ENCODE measurements at places on chromosomes 6 and 20.

DNA sequence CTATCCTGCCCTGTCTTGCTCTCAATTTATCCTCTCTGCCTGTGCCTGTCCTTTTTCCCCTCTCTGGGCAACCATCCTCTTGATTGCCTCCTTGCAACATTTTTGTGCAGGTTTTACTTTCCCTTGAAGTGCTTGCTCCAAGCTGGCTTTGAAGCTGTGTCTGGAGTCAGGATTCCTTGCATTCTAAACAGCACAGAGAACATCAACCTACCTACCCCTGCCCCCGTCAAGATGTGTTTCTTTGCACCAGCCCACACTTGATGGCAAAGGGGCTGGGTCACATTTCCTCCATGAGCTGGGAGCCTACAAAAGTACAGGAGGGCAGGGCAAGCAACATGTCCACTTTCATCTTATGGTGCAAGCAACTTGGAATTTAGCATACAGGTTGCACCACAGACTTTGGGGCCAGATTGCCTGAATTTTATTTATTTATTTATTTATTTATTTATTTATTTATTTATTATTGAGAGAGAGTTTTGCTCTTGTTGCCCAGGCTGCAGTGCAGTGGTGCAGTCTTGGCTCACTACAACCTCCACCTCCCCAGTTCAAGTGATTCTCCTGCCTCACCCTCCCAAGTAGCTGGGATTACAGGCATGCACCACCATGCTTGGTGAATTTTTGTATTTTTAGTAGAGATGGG, 206.3 kb downstream of the COL19A1 start:
- DNase-seq: no peak

DNA sequence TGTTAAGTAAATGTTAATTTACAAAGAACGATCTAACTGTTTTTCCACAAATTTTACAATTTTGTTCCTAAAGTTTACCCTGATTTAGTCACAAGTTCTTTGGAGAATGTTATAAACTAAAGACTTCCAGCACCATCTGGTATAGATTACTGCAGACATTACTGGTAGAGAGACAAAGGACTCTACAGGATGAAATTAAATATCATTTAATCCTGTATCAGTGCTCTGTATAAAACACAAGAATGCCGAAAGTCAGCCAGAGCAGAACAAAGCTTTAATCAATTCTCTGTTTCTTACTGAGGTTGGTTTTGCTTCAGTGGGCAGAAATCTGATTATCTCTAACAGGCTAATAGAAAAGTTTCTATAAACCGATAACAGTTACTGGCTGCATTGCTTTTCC, 763.6 kb downstream of the TENT5A start:
- no peak for DNase-seq

DNA sequence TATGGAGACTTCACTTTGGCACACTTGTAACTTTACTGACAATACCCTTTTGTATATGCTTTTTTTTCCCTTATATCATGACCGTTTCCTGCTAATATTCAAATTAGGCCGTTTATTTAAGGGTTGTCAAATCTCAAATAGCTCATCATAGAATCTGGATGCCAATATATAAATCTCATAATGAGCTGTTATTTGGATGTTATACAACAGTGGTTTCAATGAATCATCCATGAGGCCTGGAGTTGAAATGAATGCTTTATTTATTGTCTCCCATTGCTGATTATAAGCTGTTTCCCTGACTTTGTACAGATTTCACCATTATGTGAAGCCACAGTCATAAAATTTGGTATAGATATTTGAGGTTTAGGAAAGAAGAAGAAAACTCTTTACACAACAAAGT, 256.1 kb downstream of the PLCB1 start:
- DNase-seq: no peak

GRCh38 chr6:169241688-169242350, 11.8 kb downstream of the THBS2 start:
- DNase-seq: no peak

DNA sequence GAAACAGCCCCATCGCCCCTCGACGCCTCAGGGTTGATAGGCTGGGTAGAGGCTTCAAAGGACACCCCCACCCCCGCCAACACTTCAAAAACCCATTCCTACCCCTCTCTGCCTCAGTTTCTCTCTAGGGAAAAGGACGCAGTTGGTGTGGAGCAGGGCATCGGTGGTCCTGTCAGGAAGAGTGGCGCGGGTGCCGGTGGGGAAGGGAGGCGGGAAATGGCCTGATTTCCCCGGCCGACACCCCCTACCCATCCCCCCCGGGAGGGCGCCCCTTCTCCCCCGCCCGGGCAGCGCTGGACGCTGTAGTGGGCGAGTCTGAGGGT, 367 bp downstream of the NRSN2 start:
- no peak for DNase-seq

- no peak for DNase-seq
These were observed 180.9 kb downstream of the ARID1B start for GRCh38 chr6:156957931-156958547.

DNA sequence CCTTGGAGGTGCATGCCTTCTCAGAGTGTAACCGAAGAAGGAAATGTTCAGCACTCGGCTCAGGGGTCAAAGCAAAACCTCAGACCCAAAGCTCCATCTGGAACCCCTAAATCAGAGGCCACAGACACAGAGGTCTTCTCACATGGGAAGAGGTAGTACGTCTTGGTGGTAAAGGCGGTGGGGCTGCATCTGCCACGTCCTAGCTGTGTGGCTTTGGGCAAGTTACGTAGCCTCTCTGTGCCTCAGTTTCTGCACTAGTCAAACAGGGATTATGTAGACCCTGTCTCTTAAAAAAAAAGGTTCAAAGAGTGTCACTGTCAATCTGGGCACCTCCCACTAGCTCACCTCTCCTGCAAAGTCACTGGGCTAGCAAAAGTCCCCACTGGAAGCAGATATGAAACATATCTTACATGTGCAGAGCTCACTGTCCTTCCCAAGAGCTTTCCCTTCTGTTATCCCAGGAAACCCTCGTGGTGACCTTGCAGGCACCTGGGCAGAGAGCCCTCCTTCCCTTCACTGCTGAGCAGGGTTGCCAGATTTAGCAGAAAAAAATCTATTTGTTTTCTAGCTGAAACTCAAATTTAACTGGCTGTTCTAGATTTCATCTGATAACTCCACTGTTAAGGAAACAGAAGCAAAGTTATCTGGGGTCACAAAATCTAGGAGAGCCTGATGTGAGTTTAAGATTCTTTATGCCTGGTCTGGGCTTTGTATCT, 18.0 kb upstream of the NAA20 start:
- no peak for DNase-seq

- no peak for DNase-seq
These were observed 8.6 kb downstream of the BMP7 start for GRCh38 chr20:57257701-57258453.

GRCh38 chr6:13284646-13285045, 43.7 kb downstream of the TBC1D7 start:
- no peak for DNase-seq

- DNase-seq: peak; percentile 62
These were observed 186.7 kb downstream of the GJA10 start for GRCh38 chr6:90080876-90081481.

Data from stimulated activated CD8-positive, alpha-beta memory T cell treated with anti-CD3 and anti-CD28 coated beads, Interleukin-4, amount 100 ng/mL, for 24 hours (primary cell).